ENCODE measurements at places on chromosomes 5 and 9.
A peak's percentile ranks its signal among the peaks of the same experiment; 100 is the strongest.

DNA sequence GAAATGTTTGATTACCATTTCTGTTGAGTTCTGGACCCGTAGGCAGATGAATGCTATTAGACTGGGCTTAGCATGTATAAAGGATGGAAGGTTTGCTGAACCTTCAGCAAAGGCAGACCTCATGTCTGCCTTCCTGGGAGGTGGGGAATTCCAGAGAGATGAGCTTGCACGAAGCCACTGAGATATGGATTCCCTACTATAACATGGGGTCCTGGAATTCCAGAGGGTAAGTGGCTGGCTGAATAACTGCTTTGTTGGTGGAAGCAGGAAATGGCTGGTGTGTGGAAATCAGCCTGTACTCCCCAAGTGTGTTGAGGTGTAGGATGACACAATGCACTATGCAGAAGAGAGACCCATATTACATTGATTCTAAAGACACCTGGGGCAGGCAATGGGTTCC is 526.4 kb downstream of the CTNND2 start:
- no peak for DNase-seq

DNA sequence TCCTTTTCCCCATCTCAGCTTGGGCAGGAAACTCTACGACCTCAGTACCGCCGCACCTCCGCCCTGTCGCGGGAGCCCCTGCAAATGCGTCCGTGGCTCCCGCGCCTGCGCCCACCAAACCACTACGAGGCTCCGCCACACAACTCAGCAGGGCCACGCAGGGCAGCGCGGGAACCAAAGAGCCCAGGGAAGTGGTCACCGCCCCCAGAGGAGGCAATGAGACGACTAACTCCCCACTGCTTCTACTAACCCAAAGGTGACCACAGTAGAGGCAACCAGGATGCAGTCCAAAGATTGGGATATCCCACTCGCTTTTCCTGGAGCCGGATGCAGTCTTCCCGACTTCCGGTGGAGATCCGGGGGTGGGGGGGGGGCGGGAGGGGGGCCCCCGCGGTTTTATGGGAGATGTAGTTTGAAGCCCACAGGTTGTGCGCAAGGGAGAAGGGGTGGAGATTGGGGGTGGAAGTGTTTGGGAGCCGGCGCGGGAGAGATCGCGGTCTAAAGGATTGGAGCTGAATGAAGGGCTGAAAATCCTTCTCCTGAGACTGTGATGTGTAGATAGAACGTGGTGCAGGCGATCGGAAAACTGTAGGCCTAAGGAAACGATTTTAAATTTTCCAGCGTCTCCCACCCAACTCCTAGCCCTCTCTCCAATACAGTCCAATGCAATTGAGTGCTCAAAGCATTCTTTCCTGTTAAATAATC is at the start of gene NUDT12:
Gene NUDT12 (minus strand): TSS at position 337 of the 705 bp plus-strand sequence. CDS start 2,541 bp downstream, outside the sequence.
- DNase-seq, result peak; percentile 79

DNA sequence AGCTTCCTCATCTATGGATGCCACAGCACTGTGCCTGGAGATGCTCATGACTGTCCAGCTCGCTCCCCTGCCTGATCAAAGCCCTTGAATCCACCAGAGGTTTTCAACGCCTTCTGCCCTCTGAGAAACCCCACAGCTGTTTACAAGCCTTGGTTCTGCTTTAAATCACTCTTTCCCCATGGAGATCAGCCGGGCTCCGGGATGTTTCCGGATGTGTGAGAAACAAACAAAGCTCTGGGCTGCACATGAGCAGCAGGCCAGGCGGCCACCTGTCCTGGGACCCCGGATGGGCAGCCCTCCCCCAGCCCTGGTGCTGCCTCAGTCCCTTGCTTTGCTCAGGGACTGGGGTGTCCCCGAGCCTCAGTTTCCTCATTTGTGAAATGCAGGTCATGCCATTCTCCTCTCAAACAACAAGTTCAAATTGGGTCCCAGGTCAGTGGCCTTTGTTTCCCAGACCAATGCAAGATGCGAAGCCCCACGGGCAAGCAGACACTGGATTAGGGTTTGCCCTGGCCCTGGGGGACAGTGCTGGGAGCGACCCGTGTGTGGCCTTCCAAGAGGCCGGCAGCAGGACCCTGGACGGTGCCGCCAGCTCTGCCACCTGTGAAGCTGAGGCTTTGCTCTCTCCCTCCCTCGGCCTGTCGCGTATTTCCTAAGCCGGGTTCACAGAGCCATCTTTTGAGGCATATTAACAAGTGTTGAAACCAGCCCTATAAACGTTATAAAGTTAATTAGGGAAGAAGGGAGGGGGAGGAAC is 42.4 kb upstream of the PHYKPL start:
- DNase-seq, result no peak

DNA sequence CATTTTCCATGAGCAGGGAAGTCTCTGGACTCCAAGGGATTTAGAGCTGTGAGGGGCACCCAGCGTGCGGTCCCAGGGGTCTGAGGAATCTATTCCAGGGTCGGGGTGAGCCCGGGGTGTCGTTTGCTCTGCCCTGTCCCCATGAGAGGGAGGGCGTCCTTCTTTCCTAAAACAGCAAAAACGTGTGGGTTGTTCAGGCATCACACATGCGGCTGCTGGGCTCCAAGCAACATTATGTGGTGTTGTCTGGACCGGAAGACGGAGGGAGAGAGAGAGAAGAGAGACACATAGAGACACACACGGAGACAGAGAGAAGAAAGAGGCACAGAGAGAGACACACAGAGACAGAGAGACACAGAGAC is 42.7 kb upstream of the COL5A1 start:
- DNase-seq, result no peak

- no peak for DNase-seq
Observed at GRCh38 chr5:124910354-124911016, 164.0 kb upstream of the ZNF608 start.

DNA sequence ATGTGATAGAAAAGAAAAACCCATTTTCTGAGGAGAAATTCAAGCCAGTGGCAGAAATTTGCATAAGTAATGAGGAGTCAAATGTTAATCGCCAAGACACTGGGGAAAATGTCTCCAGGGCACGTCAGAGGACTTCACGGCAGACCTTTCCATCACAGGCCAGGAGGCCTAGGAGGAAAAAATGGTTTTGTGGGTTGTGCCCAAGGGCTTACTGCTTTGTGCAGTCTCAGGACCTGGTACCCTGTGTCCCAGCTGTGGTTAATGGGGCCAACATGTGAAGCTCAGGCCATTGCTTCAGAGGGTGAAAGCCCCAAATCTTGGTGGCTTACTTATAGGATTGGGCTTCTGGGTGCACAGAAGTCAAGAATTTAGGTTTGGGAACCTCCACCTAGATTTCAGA is 54.8 kb upstream of the ADAMTS2 start:
- DNase-seq, result no peak

- no peak for DNase-seq
Observed at GRCh38 chr5:157343842-157344790, 78.2 kb downstream of the CYFIP2 start.

- DNase-seq, result no peak
Observed at GRCh38 chr5:2701592-2701991, 49.9 kb downstream of the IRX2 start.

DNA sequence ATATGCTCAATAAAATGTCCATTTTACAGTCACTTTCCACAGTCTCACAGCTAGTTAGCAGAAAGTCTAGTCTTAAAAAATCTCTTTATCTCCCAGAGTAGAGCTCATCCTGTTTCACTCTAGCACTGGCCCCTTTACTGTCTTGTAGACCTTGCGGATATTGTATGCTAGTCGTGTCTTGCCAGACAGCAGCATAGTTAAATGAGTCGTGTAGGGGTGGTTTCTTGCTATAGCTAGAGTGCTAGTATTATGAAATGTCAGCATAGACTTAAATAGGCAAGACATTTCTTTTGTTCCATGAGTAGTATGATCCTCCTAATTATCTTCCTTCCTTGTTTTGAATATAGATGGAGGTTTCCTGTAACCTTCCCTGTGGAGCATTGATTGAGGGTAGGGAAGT is 77.4 kb downstream of the C7 start:
- no peak for DNase-seq

- DNase-seq, result no peak
Observed at GRCh38 chr9:79193501-79194223, 378.1 kb upstream of the TLE4 start.

- no peak for DNase-seq
Observed at GRCh38 chr5:126847456-126847820, 70.5 kb downstream of the LMNB1 start.

GRCh38 chr9:95048225-95049087 is 269.1 kb downstream of the FANCC start:
- peak; percentile 80 for DNase-seq

- no peak for DNase-seq
Observed at GRCh38 chr5:171102877-171103610, 206.0 kb upstream of the TLX3 start.

GRCh38 chr5:35881758-35882157 is 25.1 kb downstream of the IL7R start:
- DNase-seq, result no peak

DNA sequence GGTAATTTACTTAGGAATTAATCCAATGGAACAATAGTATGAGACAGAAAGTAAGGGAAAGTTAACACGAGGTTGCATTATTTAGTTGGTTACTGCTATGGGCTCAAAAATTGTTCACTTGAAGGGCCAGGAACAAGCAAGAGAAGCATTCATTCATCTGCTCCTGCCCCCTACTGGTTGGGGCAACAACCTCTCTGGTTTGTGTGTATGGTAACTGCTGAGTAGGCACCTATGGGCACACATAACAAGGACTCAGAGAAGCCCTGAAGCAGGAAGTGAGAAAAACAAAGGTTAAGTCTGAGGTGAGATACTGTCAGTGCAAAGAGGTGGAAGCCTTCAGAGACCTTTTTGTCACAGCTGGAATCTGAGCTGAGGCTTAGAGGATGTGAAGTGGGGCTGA is 34.4 kb upstream of the RANBP6 start:
- DNase-seq, result no peak

DNA sequence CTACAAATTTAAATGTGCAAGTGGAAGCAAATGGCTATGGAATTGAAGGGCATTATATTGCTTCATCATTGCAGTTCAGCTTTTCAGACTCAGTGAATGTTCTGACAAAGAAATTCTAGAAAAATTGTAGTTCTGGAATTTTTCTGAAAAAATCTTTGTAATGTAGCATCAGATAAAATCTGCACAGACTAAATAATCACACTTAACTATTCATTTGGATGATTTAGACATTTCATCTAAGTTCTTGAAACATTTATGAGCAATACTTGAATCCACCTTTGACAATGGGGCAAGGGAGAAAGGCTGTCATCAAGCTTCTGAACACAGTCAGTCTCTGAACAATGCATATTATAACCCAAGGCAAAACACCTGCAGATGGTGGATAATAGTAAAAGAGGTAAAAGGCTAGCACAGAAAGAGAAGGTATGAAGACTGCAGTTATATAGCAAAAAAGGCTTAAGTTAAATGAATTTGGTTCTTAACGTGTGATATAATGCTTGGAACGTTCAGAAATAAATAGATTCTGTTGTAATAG is 1352.0 kb upstream of the NUDT12 start:
- no peak for DNase-seq

- no peak for DNase-seq
Observed at GRCh38 chr5:177194268-177194667, 60.7 kb downstream of the NSD1 start.
